ENCODE measurements at places on chromosomes 2 and 18.

DNA sequence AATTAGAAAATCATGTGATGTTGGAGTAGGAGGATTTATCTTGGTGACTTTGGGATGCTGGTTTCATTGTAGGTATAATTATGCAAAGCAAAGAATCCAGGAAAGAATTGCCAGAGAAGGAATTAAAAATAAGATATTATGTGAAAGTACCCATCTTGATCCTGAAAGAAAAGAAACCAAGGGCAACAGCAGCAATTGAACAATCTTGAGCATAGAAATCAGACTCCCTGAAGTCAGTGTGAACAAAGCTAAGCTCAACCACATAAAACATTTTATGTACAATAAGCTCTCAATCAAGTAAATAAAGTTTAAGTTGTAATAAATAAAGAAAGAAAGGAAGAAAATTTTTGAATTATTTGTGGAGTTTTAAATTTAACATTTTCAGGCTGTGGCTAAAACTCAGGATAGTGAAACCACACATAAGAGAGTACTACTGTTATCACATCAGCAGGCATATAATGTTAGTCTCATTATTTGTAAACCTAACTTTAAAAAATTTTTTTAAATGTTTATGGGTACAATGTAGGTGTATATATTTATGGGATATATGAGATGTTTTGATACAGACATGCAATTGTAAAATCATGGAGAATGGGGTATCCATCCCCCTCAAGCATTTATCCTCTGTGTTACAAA, 32.8 kb upstream of the GPR55 start:
- no peak for DNase-seq

DNA sequence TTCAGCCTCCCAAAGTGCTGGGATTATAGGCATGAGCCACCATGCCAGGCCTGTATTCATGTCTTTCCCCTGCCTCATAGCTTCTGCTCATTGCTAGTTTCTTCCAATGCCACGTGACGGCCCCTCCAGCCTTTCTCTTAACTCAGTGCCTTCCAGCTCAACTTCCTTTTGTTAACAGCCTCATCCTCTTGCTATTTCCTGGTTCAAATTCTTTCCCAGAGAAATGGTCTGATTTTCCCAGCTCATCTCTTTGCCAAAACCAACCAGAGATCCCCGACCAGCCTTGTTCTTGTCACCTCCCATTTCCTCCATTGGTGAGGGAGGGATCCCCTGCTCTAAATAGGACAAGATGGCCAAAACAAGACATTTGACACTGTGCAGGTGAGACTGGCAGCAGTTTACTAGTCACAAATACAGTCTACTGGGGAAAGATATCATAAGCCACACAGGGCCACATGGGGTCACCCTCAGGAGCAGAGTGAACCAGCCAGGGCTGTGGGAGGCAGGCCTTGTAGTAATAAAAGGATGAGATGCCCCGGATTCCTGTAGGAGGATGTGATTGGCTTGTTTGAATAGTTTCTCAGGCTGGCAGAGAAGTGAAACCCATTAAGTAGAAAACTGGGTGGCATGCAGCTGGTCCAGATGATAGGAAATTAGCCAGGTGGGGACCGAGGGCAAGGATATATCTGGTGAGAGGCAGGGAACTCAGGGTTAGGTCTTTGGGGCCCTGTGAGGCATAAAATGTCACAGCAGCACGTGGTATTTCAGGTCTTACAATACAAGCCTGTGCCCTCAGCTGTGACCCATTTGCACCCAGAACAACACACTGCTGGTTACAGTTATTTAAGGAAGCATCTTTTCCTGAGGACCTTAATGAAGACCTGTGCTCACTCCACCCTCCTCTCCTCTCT, 6.4 kb downstream of the CD207 start:
- no peak for DNase-seq

DNA sequence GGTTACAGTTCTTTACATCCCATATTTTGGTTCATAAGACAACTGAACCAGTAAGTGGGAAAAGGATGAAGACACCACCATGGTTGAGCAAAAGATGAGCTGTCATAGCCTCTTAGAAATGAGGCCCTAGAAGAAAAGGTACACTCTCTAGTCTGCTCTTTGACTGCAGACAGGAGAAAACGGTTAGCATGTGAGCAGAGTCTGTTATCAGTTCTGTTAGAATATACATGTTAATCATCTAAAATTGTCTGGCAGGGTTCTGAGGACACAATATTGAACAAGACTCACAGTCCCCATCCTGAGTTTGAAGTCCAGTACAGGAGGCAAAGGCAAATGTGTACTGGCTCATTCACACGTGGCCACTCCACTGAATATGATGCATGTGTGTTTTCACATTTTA, 78.1 kb downstream of the MBOAT2 start:
- DNase-seq = no peak

DNA sequence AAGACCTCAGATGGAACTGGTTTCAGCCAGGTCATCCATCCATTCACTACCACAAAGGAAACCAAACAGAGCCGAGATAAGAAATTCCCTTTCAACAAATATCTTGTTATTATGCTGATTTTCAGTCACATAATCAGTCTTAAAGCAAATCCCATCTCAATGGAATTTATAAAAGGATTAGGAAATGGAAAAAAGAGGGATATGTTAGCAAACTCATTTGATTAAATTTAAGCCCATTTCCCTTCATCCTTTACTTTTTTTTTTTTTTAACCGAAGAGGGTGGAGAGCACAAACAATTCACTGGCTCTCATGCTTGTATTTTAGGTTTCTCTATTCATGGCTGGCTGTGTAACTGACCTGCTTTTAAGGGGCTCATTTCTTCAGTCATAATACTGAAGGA, 109.0 kb upstream of the GATA6 start:
- DNase-seq = no peak

- no peak for DNase-seq
These were observed 75.9 kb downstream of the TMEM163 start for GRCh38 chr2:134642938-134643337.

GRCh38 chr2:105741617-105742016, 3.1 kb upstream of the NCK2 start:
- DNase-seq = no peak

GRCh38 chr18:8799001-8799400, 93.6 kb downstream of the MTCL1 start:
- no peak for DNase-seq

- DNase-seq = no peak
These were observed 176.7 kb upstream of the PKDCC start for GRCh38 chr2:41871080-41871479.

DNA sequence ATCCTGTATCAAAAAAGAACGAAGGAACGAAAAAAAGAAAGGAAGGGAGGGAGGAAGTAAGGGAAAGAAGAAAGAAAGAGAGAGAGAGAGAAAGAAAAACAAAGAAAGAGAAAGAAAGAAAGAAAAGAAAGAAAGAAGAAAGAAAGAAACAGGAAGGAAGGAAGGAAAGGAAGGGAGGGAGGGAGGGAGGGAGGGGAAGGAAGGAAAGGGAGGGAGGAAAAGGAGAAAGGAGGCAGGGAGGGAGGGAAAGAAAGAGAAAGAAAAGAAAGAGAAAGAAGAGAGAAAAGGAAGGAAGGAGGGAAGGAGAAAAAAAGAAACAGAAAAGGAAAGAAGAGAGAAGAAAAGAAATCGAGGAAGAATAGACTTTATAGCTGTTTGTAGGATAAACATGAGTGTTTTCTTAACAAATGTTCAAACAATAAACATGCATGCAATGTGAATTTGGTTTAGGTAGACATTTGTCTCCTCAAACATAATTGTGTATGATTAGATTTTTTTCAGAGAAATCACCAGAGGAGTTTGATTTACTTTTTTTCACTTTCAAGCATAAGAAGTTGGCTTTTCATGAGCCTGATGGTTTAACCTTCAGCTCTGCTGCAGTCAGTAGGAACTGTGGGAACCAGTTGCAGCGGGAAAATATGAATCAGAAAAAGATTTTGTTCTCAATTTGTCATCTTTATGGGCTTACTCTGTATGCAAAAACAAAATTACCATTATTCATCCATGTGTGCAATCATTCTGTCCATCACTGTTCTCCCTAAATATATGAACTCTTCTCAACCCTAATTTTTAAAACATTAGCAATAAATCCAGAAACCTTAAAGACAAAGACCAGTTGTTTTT, 71.6 kb downstream of the PRKRA start:
- DNase-seq = no peak

DNA sequence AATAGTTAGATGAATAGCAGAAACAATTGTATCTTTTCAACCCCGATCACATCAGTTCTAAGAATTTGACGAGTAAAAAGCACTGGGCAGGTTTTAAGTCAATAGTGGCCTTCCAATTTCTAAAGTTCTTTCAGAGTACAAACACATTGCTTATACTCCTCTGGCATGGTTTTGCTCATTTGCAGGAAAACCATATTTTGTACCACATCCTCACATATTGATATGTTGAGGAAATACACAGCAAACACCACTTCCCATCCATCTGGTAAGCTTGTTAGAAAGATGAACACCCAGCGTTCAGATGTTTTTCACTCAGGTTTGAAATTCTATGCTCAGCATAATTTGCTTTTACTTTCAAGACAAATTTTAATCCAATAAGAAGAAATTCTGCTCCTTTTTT, 344.6 kb upstream of the ACVR2A start:
- no peak for DNase-seq

DNA sequence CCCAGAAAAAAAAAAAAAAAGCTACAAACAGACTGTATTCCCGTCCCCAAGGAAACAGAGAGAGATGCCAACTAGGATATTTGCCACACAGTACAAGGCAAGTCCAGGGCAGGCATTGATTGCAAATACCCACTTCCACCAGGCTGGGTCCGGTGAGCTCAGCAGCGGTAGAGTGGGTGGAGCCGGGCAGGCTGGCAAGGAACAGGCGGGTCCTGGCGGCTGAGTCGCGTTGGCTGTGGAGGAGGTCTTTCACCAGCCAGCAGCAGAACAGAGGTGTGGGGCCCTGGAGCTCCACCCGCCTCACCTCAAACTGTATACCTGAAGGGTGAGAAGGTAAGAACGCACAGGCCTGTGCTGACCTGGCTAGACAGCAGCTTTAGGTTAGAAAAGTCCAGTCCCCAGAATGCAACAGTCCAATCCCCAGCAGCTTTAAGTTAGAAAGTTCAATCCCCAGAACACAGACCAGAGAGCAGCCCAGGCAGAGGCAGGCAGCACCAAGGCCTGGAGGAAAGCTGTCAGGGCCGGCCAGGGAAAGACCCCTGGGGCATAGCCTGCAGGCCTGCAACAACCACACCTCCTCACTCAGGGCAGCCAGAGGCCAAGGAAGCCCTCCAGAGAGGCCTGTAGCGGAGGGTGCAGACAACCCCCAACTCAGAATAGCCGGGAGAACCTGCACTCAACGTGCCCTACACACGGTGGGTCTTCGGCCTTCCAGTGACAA, 21.9 kb upstream of the MTERF4 start:
- DNase-seq = no peak

DNA sequence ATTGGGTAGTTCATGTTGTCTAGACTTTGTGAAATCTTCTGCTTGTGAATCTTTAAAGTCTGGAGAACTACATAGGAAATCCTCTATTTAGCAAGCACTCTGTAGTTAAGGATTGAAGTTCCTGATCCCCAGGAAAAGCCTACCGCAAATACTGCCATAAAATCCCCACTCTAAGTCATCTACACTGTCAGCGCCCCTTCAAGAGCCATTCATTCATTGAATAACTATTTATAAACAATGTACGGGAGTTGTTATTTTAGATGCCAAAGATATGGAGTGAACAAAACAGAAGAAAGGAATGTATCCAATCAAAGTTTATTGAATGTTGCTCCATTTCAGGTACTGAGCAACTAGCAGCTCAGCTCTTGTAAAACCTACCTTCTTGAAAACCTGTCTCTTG, 36.5 kb upstream of the SLC39A10 start:
- DNase-seq = no peak

DNA sequence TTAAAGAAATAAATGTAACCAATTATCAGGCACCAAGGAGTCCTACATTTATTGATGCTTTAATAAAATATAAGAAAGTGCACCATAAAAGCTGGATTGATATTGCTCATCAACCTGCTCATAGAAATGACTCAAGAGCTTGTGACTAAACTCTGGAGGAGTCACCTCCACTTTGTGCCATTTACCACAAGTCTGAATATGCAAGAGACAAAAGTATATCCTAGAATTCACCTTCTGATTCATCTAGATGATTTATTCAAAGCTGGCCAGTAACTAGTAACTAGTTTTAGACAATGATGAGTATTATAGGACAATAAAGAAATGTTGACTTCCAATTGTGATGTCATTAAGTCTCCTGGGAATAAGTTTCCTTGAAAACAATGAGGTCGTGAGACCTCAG, 146.0 kb upstream of the SOX11 start:
- no peak for DNase-seq

DNA sequence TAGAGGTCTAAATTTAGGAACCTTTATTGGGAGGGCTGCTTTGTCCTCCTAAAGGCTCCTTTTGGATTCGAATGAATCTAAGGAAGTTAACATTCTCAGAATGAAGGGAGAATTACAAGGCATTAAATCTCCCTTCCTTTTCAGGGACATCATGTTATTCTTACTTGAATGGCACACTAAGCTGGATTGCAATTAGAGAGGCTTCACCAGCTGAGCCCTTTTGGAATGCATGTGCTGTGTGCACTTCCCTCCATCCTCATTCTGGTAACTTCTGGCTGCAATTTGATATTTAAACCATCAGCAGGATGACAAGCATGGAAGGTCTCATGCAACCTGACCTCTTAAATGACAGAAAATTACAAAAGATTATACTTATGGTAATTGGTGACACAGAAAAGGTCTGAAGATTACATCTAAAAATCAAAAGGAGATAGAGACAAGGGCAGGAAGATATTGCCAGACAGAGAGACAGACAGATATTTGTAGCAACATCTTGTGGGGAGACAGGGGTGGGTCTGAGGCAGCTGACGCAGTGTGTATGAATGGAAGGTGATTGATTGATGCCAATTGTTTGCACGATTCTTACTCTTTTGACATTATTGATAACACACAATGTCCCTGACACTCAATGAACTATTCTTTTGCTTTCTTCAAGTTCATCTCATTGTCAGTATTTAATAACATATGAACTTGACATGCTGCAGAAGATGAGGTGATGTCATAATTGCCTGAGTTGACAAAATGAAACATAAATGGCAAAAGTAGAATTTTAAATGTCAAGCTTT, 570.8 kb upstream of the GYPC start:
- no peak for DNase-seq

DNA sequence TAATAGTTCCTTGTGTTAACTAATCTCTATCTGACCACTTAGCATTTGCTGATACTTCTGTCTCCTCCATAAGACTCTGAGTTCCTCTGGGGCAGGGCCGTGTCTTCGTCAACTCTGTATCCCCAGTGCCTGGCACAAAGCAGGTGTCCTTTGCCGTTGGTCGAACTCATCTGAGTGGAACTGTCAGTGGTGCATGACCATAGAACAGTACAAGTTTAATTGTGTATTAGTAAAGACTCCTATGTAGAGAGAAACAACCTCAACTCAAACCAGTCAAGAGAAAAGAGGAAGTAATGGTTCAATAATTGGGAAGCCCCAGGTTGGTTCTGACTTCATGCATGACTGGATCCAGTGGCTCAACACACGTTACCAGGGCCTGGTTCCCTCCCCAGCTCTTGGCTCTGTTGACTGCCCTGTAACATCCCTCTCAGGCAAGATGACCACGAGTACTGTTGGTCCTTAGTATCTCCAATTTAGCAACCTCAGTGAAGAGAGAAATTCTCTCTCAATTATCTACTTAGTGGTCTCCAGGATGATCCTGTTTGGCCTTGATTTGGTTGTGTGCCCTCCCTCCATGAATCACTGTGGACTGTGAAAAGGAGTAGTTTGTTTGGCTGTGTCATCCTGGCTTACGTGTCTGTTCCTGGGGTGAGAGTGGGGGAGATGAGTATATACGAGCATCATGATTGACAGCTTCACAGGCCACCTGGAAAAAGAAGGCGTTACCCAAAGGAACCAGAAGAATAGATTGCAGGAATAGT, 58.5 kb upstream of the MSH6 start:
- DNase-seq = no peak

- no peak for DNase-seq
These were observed 1.6 kb upstream of the ZNF385B start for GRCh38 chr2:179862898-179863458.

Data from GF-D8 (cell line).